ENCODE measurements at places on chromosomes 13 and 19. TPM values are rescaled to one million over a fixed set of nuclear protein-coding genes. Genes with fewer than 3 reads are reported as not detected.

Gene FLT3LG
- total RNA-seq, result 1.4 TPM

GRCh38 chr13:110233181-110233950 is 73.6 kb downstream of the COL4A1 start:
- DNase-seq, result no peak

Gene CAMSAP3
- 9.3 TPM for total RNA-seq

Gene CEACAM16
- total RNA-seq, result not detected

GRCh38 chr13:102978168-102978567 is 88.0 kb downstream of the SLC10A2 start:
- no peak for DNase-seq

DNA sequence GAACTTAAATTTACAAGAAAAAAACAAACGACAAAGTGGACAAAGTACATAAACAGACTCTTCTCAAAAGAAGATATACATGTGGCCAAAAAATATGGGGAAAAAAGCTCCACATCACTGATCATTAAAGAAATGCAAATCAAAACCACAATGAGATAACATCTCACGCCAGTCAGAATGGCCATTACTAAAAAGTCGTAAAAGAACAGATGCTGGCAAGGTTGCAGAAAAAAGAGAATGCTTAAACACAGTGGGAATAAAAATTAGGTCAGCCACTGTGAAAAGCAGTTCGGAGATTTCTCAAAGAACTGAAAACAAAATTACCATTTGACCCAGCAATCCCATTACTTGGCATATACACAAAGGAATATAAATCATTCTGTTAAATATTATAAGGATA is 132.7 kb downstream of the UGGT2 start:
- DNase-seq, result no peak

Gene FFAR1
- total RNA-seq, result not detected

DNA sequence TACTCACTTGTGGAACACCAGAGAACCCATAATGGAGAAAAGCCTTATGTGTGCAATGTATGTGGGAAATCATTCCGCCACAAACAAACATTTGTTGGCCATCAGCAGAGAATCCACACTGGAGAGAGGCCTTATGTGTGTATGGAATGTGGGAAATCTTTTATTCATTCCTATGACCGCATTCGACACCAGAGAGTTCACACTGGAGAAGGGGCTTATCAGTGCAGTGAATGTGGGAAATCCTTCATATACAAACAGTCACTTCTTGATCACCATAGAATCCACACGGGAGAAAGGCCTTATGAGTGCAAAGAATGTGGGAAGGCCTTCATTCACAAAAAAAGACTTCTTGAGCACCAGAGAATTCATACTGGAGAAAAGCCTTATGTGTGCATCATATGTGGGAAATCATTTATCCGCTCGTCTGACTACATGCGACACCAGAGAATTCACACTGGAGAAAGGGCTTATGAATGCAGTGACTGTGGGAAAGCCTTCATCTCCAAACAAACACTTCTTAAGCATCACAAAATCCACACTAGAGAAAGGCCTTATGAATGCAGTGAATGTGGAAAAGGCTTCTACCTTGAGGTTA is 10.9 kb downstream of the ZNF549 start:
- no peak for DNase-seq

- no peak for DNase-seq
Observed at GRCh38 chr19:36750066-36750691, 22.4 kb downstream of the ZNF850 start.

Gene PGLYRP2
- total RNA-seq, result not detected

GRCh38 chr19:54164369-54165068 is 5.0 kb upstream of the LENG1 start:
- peak; percentile 64 for DNase-seq

- DNase-seq, result no peak
Observed at GRCh38 chr19:11624069-11624463, 26.8 kb downstream of the ZNF627 start.

DNA sequence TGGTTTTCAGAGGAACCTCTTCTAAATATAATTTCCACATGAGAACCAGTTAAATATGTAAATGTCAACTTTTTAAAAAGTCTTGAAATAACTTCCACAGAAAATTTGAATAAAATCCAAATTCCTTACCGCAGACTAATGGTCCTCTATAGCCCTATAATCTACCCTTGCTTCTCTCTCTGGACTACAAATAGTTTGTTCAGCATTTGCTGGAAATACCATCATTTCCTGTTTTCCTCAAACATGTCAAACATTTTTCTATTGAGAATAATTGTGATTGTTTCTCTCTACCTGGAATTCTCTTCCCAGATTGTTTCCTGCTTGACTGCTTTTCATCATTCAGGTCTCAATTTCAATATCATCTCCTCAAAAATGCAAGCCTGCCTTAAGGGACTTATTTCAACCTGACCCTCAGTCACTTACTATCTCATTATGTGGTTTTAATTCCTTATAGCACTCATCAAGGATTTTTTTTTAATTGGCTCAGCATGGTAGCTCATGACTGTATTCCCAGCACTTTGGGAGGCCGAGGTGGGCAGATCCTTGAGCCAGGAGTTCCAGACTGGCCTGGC is 898.9 kb upstream of the MIR17HG start:
- no peak for DNase-seq

GRCh38 chr13:97468331-97468730 is 34.4 kb downstream of the RAP2A start:
- DNase-seq, result no peak

Gene ZIK1
- 19.9 TPM for total RNA-seq

- no peak for DNase-seq
Observed at GRCh38 chr13:105679838-105680237, 855.6 kb downstream of the EFNB2 start.

DNA sequence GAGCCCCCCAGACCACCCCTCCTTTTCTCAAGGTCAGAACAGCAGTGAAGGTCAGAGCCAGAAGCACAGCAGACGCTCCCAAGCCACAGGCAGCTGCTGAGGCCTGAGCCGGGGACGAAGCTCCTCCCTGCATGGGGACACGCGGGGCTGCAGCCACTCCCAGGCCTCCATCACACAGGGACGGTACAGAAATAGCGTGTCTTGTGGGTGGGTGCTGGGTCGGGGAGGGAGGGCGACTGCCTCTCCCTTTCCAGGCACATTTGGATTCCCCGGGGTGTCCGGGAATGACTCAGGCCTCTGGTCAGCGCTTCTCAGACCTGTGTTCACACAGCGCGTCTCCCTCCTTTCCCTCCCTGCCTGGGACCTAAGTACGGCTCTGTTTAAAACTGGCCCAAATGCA is 33.2 kb downstream of the RASA3 start:
- DNase-seq, result no peak

Gene NCR1
- total RNA-seq, result not detected

GRCh38 chr19:32824191-32824751 is 45.3 kb downstream of the SLC7A9 start:
- no peak for DNase-seq

DNA sequence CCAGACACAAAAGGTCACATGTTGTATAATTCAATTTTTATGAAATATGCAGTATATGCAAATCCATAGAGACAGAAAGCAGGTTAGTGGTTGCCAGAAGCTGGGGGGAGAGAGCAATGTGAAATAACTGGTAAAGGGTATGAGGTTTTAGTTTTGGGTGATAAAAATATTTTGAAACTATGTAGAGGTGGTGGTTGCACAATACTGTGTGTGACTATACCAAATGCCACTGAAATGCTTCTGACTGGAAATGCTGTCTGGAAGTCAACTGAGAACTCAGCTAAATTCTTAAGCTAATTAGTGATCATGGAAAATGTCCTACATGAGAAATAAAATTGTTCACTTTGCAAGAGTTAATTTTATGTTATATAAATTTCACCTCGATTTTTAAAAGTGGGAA is 65.3 kb upstream of the RXFP2 start:
- no peak for DNase-seq

- DNase-seq, result no peak
Observed at GRCh38 chr13:100461309-100462030, 127.1 kb downstream of the GGACT start.

Gene WDR88
- not detected for total RNA-seq

- no peak for DNase-seq
Observed at GRCh38 chr13:31433207-31433606, 233.4 kb downstream of the B3GLCT start.

DNA sequence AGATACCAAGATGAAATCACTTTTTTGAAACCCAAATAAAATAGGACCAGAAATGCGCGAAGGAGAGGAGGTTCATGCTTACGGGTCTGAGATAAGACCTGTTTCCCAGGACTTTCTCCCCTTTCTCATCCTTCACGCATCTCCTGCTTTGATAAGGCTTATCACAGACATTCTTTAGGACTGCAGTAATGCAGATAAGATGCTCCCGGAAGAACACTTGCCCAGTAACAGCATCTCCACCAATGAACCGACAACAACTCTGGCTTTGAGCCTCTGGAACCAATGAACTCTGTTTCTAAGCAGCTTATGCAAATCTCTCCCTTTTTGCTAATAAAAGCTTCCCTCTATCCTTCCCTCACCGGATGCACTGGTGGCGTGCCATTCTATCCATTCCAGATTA is 783.4 kb upstream of the ARGLU1 start:
- no peak for DNase-seq

GRCh38 chr13:74647211-74647610 is 513.0 kb upstream of the KLF12 start:
- no peak for DNase-seq

DNA sequence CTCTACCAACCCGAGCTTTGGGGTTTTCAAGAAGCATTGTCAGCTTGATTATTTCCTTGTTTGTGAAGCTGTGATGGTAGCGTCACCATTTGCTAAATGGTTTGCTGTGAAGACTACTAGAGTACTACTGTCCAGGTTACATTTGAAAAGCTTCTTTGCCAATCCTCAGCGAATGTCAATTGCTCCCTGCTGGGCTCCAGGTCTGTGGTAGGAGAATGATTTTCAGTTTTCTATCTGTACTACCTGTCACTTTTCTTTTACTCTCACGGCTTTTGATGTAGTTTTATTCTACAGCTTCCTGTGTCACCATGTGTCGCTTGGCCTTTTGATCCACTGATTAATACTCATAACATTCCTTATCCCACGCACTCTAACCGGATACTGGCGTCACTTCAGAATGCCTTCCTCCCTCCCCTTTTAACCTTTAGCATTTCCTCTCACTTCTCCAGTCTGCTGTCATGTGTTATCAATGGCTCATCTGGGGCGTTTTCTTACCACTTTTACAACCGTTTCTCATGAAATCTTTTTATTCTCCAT is 7.5 kb upstream of the GPR183 start:
- DNase-seq, result no peak

GRCh38 chr13:40617801-40618356 is 48.6 kb downstream of the FOXO1 start:
- no peak for DNase-seq

Gene ATP7B
- 19.3 TPM for total RNA-seq

Gene CCDC194
- total RNA-seq, result 2.7 TPM

DNA sequence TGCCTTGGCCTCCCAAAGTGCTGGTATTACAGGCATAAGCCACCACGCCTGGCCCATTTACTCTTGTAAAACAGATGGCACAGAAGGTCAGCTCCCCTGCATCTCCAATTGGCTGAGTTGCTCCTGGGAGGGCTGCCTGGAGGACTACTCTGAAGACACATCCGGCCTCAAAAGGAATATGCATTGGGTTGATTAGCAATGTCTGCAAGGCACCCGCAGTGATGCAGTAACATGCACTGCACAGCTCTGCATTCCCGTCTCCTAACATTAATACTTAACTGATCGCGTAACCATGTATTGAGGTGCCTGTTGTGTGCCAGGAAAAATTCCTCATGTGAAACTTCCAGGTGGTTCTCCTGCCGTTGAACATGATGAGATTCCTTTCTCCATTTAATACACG is 5.0 kb downstream of the ELAVL3 start:
- DNase-seq, result no peak

DNA sequence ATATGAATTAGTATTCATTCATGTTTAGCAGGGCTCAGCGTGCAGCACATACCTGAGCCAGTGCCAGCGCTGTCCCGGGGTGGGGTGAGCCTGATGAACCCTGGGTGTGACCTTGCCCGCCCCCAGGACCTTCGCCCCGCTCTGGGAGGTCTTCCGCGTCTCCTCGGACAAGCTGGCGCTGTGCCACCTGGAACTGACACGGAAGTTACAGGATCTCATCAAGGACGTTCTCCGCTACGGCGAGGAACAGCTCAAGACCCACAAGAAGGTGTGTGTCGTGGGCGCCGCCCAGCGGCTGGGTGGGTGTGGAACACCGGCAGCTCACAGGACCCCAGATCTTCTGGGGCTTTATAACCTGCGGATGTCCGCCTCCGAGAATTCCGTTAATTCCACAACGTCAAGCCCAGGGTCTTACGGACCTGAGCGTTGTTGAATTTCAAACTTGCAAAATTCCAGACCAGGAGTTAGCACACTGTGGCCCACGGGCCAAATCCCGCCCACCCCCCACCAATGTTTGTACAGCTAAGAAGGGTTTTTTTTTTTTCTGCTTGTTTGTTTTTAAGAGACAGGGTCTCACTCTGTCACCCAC is 15.4 kb downstream of the FCHO1 start:
- peak; percentile 92 for DNase-seq

DNA sequence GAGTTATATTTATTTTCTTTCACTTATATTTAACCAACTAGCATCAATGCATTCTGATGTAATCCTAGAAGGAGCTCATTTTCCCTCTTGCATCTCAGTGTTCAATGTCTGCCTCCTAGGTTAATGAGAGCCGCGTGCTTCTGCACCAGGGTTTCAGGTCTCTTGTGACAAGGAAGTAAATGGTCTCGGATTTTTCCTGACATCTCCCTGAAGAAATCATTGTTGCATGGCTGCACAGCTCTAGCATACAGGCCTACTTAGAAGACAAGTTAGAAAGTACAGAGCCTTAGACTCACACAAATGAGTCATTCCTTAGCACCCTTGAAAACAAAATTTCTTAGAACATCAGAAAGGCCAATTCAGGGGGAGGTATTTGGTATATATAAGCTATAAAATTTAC is 57.2 kb upstream of the KLF12 start:
- no peak for DNase-seq

- DNase-seq, result no peak
Observed at GRCh38 chr19:49470615-49470978, 3.4 kb upstream of the FLT3LG start.

DNA sequence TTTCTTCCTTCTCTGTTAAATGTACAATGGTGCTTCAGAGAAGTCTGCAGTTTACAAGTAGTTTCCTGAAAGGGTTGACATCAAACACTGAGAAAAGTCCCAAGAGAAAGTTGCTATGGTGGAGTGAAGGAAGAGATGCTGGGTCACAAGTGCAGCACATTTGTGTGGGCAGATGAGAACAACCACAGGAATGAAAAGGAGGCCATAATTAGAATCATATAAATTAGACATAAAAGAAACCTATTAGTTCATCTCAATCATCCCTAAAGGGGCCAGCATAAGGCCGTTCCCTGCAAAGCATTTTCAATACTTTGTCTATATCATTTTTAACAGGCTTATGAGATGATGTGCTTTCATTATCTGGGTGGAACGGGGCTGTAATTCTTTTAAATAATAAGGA is 359.2 kb downstream of the IRS2 start:
- DNase-seq, result no peak

DNA sequence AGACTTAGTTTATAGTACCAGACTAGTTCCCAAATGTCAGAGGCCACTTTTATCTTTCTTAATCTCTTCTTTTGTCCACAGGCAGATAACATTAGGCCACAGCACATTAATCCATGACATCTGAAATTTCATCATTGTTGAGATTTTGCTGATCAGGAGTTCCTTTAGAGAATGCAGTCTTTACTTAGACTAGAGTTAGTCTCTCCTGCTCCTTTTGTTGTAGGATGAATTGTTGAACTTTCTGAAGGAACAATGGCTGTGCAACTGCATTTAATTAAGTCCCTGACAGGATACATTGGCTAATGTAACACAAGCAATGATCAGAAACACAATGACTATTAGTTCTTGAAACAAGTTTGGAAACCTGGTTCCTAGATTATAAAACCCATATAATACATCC is 266.3 kb downstream of the PCDH20 start:
- DNase-seq, result no peak

Gene PRODH2
- total RNA-seq, result not detected

GRCh38 chr19:48635263-48635965 is 1.8 kb downstream of the DBP start:
- DNase-seq, result peak; percentile 67

All from endothelial cell (in vitro differentiated cells).